ENCODE measurements at places on chromosomes 5 and 9.

DNA sequence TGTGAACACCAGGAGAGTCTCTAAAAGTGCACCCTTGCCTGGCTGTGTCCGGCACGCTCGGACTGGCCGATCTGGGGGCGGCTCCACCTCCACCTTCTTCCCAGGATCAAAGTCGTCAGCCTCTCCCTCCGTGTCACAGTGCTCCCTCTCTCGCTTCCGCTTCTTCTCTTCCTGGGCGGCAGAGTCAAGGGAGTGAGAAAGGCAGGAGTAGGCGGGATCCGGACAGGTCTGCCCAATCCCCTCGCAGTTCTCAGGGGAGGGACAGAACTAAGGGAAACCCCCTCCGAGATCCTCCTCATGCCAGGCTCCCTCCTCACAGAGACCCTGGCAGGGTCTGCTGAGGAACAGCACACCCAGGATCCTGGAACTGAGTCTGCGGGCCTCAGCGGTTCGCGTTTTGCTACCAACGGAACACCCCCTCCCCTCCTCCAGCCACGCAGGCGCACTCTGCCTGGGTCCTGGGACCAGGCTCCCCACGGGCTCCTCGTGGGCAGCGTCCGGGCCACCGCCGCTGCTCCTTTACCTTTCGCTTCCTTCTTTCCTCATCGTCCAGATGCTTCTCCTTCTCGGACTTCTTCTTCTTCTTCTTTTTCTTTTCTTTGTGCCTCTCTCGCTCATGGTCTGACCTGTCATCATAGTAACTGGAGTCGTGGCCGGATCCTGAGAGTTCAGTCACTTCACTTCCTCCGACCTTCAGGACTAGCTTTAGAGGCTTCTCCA, 1.3 kb downstream of the BRD9 start:
- DNase-seq = no peak

DNA sequence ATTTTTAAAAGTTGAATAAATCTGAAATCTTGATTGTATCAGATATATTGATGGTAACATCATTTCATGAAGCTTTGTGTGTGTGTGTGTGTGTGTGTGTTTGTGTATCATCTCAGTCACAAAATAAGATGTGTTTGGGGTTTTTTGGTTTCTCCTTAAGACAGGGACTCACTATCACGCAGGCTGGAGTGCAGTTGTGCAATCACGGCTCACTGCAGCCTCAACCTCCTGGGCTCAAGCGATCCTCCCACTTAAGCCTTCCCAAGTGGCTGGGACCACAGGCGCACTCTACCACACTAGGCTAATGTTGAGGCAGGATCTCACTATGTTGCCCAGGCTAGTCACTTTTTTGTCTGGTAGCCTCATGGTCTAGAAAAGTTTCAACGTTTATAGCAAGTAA, 83.4 kb upstream of the DMRT1 start:
- DNase-seq = no peak

DNA sequence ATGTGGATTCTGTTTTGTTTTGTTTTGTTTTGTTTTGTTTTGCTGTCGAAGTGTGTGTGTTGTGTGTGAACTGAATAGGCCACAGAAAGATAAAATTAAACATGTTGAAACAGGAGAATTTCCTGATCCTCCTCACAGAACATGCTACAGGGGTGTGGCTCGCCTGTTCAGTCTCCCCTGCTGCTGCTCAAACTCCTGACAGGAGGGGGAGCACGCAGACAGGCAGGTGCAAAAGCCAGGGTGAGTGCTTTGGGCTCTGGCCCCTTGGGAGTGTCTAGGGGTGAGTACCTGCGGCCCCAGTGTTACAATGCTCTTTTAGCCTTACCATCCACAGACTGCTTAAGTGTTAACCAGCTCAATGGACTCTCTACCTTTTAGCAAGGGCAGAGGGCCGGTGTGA, 473.5 kb downstream of the MAT2B start:
- DNase-seq = no peak

DNA sequence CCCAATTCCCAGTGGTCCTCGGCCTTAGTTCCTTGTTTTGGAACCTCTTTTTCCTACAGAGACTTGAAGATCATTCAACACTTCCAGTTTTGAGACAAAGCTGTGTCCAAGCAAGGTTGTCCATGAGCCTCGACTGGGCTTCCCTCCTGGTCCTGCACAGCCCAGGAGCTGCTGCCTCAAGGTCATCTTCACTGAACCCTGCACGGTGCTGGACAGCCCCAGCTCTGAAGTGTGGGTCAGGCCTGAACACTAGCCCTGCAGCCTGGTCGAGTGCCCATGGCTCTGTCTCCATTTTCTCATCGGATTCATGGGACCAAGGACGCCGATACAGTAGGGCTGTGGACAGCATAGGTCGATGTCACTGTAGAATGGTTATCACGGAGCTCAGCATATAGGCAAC, 68.0 kb upstream of the NFIL3 start:
- DNase-seq = no peak

- DNase-seq = no peak
Observed at GRCh38 chr5:135367554-135367953, 31.5 kb downstream of the MACROH2A1 start.

DNA sequence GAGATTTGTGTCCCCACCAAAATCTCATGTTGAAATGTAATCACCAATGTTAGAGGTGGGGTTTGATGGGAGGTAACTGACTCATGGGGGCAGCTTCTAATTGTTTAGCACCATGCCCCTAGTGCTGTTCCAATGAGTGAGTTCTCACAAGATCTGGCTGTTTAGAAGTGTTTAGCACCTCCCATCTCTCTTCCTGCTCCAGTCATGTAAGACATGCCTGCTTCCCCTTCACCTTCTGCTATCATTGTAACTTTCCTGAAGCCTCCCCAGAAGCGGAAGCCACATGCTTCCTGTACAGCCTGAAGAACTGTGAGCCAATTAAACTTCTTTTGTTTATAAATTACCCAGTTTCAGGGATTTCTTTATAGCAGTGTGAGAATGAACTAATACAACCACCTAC, 170.5 kb downstream of the NDUFS4 start:
- DNase-seq = no peak

- DNase-seq = no peak
Observed at GRCh38 chr9:136021171-136021871, 60.1 kb upstream of the UBAC1 start.

GRCh38 chr9:96141666-96142065, 160.3 kb downstream of the HSD17B3 start:
- DNase-seq = no peak

DNA sequence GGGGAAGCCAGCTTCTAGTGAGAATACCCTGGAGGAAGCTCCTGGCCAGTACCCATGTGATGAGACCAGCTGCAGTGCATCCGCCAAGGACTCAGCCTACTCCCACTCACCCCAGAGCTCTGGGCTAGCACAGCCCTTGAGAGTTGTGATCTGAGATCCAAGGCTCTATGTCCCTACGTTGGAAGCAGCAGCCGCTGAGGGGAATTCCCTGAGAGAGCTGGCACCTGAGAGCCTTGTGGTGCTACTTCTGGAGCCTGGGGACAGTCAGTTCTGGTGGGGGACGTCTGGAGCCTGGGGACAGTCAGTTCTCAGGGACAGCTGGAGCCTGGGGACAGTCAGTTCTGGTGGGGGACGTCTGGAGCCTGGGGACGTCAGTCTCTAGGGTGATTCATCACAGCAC, 39.2 kb downstream of the PDZD2 start:
- DNase-seq = no peak

DNA sequence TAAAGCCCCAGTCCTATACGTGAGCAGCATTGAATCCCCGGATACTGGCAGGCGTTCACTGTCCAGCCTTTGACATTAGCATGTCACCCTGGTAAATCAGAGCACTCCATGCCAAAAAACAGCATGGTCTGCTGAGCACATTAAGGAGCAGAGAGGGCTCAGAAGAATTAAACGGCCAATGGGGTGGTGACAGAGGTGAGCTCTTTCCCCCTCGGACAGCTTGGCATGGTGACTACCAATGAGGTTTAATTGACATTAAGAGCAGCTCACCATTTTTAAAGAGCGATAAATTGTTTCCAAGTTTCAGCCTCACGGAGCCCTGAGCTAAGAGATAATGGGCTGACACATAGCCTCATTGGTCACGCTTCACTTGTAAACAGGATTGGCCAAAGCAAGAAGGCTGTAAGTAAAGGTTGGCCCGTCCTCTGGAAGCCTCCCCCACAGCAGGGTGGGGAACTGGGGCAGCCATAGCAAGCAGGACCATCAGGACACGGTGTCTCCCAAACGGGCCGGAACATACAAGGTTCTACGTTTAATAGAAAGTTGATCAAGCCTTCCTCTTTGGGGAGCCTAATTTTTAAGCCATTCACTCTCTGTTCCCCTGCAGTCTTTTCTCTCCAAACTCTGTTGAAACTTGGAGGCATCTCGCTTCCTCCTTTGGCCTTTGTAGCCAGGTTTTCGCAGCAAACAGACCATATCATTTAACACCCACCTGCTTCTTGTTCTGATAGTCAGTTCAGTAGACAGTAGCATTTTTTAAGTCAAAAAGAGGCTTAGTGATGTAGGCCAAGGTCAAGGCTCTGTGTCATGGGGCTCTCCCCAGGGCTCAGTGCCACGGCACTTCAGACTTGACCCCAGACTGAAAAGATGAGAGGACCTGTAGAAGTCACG, 25.9 kb downstream of the QRFP start:
- DNase-seq = no peak

DNA sequence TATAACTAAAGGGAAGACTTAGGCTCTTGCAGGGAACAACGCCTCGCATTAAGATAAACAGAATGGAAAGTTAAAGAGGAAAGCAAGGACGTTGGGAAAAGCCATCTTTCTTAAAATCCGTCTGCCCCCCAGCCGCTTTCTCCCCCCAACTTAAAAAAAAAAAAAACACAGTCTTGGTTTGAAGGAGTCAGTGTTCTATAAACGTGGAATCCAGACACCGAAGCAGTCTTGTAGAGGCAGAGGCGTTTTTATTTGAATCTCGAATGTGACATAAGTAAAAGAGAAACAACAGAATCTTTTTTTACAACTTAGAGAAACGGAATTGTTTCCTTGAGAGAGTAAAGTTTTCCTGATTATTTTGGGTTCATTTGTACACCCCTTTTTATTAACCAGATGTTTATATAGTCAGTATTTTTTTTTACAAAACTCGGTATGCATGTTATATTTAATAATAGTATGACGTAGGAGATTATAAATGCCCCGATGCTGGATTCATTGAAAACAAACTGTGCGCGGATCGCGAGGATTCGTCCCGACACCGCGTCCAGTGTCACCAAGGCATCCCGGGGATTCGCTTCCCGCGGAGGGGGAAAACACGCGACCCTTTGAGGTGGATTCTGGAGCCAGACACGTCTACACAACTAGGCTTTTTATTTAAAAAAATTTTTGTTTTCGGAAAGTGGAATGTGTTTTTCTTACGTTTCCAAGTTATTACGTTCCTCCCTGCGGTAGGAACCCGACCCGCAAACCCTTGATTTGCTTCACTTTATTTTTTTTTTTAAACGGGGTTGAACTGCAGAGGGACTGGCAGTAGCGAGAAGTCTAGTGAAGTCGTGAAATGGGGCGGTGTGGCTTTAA, 6.7 kb downstream of the PTCH1 start:
- no peak for DNase-seq

GRCh38 chr5:119347991-119348390, 7.8 kb upstream of the TNFAIP8 start:
- DNase-seq = no peak

DNA sequence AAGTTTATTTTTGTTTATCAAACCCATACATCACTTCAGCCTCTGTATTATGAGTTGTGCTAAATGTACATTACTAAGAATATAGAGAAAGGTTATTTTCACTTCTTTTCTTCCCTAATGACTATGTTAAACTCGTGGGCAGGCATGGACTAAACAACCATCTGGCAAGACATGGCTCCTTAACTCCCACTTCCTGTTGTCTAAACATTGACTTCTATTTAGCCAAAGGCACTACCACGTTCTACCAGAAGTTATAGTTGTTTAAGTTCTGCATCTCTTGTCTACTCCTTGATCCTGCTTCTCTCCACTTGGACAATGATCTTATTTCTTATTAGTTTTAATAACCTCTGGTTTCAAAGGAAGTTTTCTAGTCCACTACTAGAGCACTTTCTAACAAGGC, 136.1 kb downstream of the MACIR start:
- DNase-seq = no peak

GRCh38 chr5:161189452-161189851, 337.4 kb upstream of the ATP10B start:
- DNase-seq = no peak

GRCh38 chr9:16652582-16652981, 217.9 kb downstream of the BNC2 start:
- no peak for DNase-seq

DNA sequence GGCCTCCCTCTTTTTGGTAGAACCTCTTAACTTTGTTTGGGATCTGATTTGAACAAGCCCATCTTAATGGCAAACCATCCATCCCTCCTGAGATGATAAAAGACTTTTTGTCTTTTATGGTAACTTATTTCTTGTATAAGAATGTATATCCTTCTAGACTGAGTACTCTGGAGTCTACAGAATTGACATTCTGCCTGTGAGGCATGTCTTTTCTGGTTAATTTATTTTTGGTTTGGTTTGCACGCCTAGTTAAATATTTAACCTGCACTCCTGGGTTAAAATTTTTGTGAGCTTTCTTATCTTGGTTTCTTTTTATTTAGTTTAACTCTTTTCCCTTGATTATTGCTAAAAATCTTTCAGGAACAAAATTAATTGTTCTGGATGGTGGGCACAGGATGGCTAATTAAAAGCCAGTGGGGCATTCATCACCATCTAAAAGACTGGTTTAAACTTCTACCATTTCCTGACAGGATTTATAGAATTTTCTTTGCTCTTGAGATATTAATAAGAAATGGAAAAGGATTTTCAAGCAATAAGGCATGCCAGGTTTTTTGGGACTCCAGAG, 50.3 kb downstream of the PHAX start:
- DNase-seq = no peak

- DNase-seq = no peak
Observed at GRCh38 chr9:136990242-136990911, 1.8 kb upstream of the PAXX start.

- no peak for DNase-seq
Observed at GRCh38 chr9:86682240-86682639, 265.1 kb downstream of the GAS1 start.

GRCh38 chr9:127507751-127508648, 56.7 kb downstream of the LRSAM1 start:
- no peak for DNase-seq

DNA sequence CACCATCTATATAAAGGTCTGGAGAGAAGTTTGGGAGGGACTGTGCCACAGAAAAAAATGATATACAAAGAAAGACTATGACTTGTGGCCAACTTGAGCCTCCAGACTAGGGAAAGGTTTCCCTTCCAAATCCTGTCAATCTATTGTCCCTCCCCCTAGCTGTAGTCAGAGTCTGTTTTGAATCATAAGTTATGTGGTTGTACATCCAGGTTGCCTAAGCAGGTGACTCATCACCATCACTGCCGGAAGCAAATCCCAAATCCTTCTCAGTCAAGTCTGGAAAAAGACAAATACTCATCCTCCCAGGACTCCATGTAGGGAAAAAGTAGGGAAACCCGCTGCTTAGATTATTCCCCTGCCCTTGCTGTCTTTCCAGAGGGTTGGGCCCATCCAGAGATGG, 235.7 kb downstream of the CDK5RAP2 start:
- DNase-seq = no peak

- no peak for DNase-seq
Observed at GRCh38 chr5:14247054-14247386, 103.9 kb downstream of the TRIO start.

- DNase-seq = no peak
Observed at GRCh38 chr5:36662291-36662851, 56.0 kb downstream of the SLC1A3 start.

Measured in ureter (tissue), 1 donor.